ENCODE measurements at places on chromosomes 3 and 15.

- DNase-seq: no peak
Measured at GRCh38 chr15:47609693-47610092, 107.6 kb upstream of the SEMA6D start.

DNA sequence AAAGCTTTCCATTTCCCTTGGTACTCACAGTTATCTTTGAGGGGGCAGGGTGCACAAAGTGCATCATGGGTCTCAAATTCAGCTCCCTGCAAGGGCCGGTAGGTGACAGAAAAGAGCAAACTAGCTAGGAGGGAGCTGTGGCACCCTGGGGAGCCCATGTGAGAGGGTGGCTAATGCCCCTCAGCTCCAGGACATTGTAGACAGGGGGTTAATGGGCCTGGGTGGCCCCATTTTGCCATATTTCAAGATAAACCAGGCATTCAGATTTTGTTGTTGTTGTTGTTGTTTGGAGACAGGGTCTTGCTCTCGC lies 3.7 kb upstream of the SLC6A6 start:
- DNase-seq: no peak

GRCh38 chr3:64058566-64058965 lies 35.3 kb upstream of the PSMD6 start:
- DNase-seq: no peak

- no peak for DNase-seq
Measured at GRCh38 chr15:41407341-41407740, 5.0 kb upstream of the NDUFAF1 start.

DNA sequence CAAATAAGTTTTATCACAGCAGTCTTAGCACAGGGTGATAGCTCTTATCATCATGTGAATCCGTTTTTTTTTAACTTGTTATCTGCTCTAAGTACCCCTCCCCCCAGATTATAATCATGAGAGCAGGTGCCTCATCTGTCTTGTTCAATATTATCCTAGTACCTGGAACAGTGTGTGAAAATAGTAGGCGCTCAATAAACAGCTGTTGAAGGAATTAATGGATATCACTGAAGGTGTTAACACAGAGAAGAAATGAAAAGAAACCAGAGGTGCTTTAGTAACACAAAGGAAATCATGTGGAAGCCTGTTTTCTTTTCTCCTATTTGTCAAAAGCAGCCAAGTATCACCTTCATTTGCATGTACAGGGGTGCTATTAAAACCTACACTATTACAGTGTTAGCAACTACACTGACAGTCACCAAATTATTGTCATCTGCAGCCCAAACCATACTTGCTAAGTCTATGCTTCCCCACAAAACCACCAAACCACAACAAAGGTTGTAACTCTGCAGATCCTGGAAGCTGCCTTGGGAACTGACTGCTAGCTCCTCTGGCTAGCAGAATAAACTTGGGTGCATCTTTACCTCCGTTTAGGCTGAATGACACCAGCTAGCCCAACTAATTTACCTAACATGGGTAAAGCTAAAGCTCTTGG lies 2.9 kb downstream of the XPC start:
- DNase-seq: no peak
